ENCODE measurements at places on chromosomes 6 and 20. TPM values are rescaled to one million over a fixed set of nuclear protein-coding genes. Genes with fewer than 3 reads are reported as not detected.

Gene RNF39
- 1.4 TPM for total RNA-seq

Gene RBM24
- total RNA-seq: 0.38 TPM

DNA sequence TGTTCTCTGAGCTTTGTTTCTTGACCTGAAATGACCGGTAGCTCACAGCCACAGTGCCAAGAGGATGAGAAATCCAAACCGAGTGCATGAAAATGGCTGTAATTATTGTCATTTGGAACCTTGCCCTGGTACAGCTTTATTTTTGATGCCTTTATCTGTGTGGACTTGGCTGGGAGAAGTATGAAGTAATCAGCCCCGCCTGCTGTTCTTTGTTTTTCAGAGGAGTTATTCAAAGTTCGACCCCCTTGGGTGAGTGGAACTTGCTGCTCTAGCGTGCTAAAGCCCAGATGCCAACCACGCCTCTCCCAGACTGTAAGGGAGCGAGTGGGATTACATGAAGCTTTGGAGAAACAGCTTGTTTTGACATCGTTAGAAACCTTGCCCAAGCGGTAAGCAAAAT, 48.3 kb downstream of the ECT2L start:
- no peak for DNase-seq

- no peak for DNase-seq
Measured at GRCh38 chr6:81806793-81807565, 54.5 kb upstream of the TENT5A start.

DNA sequence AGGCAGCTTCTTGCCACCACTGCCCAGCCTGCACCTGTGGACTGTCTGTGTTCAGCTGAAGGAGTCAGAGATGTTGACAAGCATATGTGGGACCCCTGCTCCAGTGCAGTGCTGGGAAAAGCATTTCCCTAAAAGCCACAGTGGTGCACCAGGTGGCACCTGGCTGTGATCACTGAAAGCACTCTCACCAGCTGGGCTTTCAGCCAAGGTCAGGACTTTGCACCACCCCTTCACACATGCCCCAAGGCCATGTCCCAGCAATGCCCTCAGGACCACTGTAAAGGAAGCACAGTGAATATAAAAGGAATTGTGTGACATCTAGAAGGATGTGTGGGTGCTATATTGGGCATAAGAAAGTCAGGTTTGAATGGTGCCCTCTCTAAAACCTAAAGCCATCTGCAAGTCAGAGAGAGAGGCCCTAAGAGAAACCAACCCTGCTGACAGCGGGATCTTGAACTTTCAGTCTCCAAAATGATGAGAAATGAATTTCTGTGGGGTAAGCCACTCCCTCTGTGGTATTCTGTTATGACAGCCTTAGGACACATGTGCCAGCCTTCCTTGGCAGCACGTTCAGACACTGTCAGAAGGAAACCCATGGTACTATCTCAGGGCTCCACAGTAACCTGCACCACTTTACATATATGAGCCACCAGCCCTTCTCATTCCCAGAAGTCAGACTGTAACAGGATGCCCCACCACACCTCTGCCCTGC, 30.7 kb downstream of the CBLN4 start:
- DNase-seq: no peak

- no peak for DNase-seq
Measured at GRCh38 chr6:110037726-110038295, 59.7 kb downstream of the GPR6 start.

DNA sequence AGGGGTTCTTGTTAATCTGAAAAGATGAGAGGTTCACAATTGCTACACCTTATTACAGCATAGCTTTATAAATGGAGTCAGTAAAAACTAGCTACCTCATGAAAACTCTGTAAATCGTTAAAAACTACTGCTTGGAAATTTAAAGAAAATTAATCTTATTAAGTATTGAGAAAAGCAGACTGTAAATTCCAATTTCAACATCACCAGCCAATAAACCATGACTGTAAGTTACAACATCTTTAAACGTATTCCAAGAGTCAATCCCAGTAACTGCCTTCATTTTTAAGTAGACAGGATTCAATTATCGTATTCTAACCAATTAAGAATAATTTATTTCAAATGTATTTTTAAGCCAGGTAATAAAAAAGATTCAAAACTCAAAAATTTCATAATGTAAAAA, 70.3 kb downstream of the ATG5 start:
- no peak for DNase-seq
